ENCODE measurements at places on chromosomes 2 and 18. TPM values are rescaled to one million over a fixed set of nuclear protein-coding genes. Genes with fewer than 3 reads are reported as not detected.

GRCh38 chr18:37179384-37179783 lies 350.5 kb downstream of the KIAA1328 start:
- H3K4me1 ChIP-seq: peaks cover 8% of the 10 kb centered on the region
- no peak overlapping the region for H3K4me3 ChIP-seq
- no peaks in the 10 kb centered on the region for H3K36me3 ChIP-seq
- no peak for DNase-seq

DNA sequence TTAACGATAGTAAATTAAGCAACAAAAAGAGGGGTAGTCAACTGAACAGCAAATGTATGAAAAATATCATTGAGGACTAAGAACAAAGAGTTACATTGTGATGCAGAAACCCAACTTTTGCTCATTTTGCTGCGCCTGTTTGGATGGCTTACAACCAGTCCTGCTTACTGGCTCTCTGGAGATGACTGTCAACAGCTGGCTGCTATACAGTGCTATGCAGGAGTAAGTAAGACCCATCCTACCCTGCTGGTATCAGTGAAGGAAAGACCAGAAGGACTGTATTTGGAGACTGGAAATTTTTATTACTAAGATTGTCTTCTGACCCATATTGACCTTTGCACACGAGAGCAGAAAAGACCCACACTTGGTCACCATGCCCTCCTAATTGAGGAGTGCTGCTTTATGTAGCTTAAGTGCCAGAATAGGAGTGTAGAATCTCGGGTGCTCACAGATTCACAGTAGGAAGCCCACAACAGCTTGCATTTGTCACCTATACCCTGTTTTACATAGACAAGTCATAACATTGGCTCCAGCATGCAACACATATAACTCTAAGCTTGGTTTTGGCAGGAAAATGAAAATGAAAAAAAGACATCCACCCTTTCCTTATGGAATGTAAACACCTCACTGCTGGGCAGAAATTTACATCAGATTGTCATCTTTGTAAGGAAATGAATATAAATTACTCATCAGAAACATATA lies 1915.0 kb upstream of the CELF4 start:
- no peak overlapping the region for H3K27ac ChIP-seq
- H3K4me1 ChIP-seq: no peaks in the 10 kb centered on the region
- no peaks in the 10 kb centered on the region for H3K36me3 ChIP-seq
- no peak overlapping the region for H3K4me3 ChIP-seq

DNA sequence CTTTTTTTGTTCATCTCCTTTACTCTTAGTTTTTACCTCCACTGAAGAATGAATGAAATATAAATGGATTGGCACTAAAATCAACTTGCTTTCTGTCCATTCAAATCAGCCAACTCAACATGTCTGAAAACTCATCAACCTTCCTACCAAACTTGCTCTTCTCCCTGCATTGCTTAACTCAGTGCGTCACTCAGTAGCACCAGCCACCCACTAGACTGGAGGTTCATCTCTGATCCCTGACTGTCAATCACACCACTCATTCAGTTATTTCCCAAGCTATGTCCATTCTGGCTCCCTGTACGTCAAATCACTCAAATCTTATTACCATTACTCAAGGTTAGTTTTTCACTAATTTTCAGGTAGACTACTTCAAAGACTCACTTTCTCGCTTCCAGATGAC lies 75.2 kb upstream of the RBMS1 start:
- no peak overlapping the region for H3K4me3 ChIP-seq
- peaks cover 2% of the 10 kb centered on the region for H3K36me3 ChIP-seq
- DNase-seq: no peak
- no peaks in the 10 kb centered on the region for H3K27me3 ChIP-seq
- H3K4me1 ChIP-seq: peaks cover 8% of the 10 kb centered on the region

GRCh38 chr2:207148020-207148419 lies 17.7 kb downstream of the KLF7 start:
- no peaks in the 10 kb centered on the region for H3K36me3 ChIP-seq
- H3K27ac ChIP-seq: no peak overlapping the region
- H3K4me1 ChIP-seq: peaks cover 13% of the 10 kb centered on the region
- peak; percentile 54 for DNase-seq
- H3K4me3 ChIP-seq: no peak overlapping the region

DNA sequence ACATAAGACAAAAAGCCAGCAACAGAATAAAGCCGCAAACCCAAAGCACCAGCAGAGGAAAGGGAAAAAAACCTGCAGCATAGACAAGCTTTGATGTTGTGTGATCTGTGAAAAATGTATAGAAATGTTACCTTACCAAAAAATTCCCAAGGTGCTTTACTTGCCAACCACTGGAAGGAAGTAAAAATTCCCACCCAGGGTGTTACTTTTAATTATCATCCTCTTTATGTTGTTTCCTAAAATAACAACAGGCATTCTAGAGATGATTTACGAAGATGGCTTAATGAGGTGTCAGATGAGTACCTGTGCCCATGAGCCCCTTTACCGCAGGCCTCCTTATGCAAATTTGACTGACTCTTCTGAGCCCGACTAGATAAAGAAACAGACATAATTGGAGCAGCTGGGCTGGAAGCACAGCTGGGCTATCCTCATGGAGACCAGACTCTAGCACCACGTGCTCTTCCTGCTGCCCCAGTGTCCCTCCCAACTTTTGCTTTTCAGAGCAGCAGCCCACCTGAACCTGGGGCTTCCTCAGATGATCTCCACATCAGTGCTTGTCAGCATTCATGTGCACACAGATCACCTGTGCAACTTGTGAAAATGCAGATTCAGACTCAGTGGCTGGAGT lies 41.5 kb downstream of the SRSF7 start:
- no peaks in the 10 kb centered on the region for H3K27me3 ChIP-seq
- H3K27ac ChIP-seq: no peak overlapping the region
- no peak overlapping the region for H3K4me3 ChIP-seq

DNA sequence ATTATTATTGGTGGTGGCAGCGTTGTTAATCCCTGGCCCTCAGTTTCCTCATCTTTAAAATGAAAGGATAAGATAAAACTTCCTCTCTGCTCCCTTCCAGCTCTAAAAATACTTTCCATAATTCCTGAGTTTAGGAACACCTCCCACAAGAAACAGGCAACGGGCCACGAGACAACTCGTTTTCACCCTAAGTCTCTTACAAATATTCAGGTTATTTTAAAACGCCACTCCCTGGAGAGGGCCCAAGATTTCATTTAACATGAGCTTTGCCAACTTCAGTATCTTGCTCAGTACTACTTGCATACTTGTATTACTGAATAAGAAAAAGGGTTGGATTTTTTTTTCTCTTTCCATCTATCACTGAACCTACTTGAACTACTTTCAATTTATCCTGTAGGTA lies 611.1 kb upstream of the FANCL start:
- H3K27me3 ChIP-seq: peaks cover 81% of the 10 kb centered on the region
- DNase-seq: no peak
- H3K4me3 ChIP-seq: no peak overlapping the region
- H3K36me3 ChIP-seq: no peaks in the 10 kb centered on the region
- no peaks in the 10 kb centered on the region for H3K4me1 ChIP-seq

- H3K4me1 ChIP-seq: peaks cover 54% of the 10 kb centered on the region
- H3K36me3 ChIP-seq: no peaks in the 10 kb centered on the region
- H3K4me3 ChIP-seq: peak overlapping the region; percentile 49
- peak; percentile 89 for DNase-seq
- no peaks in the 10 kb centered on the region for H3K27me3 ChIP-seq
These were observed 120.0 kb upstream of the STK17B start for GRCh38 chr2:196291426-196291825.

DNA sequence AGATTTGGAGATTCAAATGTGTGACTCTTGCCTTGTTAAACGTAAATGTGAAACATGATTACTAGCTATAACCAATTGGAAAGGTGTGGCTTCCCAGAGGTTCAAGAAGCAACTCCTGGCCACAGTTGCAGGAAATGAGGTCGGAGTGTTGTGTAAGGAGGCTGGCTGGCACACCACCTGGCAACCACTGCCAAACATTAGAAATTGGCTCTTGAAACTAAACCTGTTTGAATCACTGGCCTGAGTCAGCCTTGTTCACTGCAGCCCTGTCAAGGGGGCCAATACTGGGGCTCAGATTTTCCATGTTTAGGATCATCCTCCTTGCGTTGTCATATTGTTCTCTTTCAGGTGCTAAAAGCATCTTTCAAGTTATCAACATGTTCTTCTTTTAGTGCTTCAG lies 206.3 kb downstream of the ARL6IP6 start:
- peaks cover 11% of the 10 kb centered on the region for H3K4me1 ChIP-seq
- peak; percentile 66 for DNase-seq
- H3K36me3 ChIP-seq: no peaks in the 10 kb centered on the region
- H3K27ac ChIP-seq: no peak overlapping the region

- H3K27me3 ChIP-seq: no peaks in the 10 kb centered on the region
- H3K4me1 ChIP-seq: no peaks in the 10 kb centered on the region
- no peak overlapping the region for H3K4me3 ChIP-seq
These were observed 8.7 kb upstream of the CCL20 start for GRCh38 chr2:227804975-227805374.

GRCh38 chr2:219104107-219105035 lies 43.6 kb upstream of the IHH start:
- no peak overlapping the region for H3K27ac ChIP-seq
- H3K4me3 ChIP-seq: no peak overlapping the region
- no peaks in the 10 kb centered on the region for H3K27me3 ChIP-seq
- H3K36me3 ChIP-seq: no peaks in the 10 kb centered on the region
- peak; percentile 68 for DNase-seq
- H3K4me1 ChIP-seq: no peaks in the 10 kb centered on the region

DNA sequence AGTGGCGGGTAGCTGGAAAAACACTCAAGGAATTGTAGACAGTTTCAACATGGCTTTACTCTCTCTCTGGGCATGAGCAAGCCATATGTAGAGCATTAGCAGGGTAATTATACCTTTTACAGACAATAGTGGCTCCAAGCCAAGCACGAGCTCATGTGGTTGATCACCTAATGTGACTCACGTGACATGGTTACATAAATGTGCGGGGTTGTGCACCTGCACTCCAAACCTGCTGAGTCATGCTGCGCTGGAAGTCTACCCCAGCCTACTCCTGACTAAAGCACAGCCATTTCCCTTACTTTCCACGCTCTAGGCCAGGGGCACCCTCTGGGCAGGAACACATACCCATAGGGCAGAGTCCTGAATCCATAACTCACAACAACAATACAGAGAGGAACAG lies 232.8 kb downstream of the MBD5 start:
- no peaks in the 10 kb centered on the region for H3K4me1 ChIP-seq
- H3K4me3 ChIP-seq: no peak overlapping the region
- DNase-seq: peak; percentile 50
- peaks cover 14% of the 10 kb centered on the region for H3K36me3 ChIP-seq
- no peak overlapping the region for H3K27ac ChIP-seq

- no peak overlapping the region for H3K4me3 ChIP-seq
- no peaks in the 10 kb centered on the region for H3K27me3 ChIP-seq
- H3K36me3 ChIP-seq: no peaks in the 10 kb centered on the region
- no peak overlapping the region for H3K27ac ChIP-seq
These were observed 16.3 kb upstream of the BOK start for GRCh38 chr2:241542278-241542605.

- H3K27ac ChIP-seq: no peak overlapping the region
- H3K36me3 ChIP-seq: no peaks in the 10 kb centered on the region
- no peak overlapping the region for H3K4me3 ChIP-seq
- H3K4me1 ChIP-seq: no peaks in the 10 kb centered on the region
These were observed 43.1 kb downstream of the RMP24 start for GRCh38 chr18:36015629-36016028.

DNA sequence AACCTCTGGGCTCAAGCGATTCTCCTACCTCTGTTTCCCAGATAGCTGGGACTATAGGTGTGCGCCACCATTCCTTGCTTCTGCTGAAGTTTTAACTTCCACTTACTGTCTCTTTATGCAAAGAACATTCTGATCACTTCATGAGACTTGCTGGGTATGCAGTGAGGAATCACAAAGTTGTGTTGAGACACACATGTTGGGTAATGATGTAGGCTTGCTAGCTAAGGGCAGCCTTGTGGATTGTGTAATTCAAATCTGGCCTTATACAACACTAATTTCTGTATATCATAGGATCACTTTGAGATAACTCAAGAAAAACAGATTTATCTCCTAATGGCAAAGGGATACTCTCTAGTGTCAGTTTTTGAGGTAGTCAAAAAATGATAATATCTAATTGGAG lies 24.2 kb downstream of the XRCC5 start:
- H3K27me3 ChIP-seq: no peaks in the 10 kb centered on the region
- no peak overlapping the region for H3K27ac ChIP-seq
- peaks cover 86% of the 10 kb centered on the region for H3K36me3 ChIP-seq
- no peak for DNase-seq
- no peaks in the 10 kb centered on the region for H3K4me1 ChIP-seq

DNA sequence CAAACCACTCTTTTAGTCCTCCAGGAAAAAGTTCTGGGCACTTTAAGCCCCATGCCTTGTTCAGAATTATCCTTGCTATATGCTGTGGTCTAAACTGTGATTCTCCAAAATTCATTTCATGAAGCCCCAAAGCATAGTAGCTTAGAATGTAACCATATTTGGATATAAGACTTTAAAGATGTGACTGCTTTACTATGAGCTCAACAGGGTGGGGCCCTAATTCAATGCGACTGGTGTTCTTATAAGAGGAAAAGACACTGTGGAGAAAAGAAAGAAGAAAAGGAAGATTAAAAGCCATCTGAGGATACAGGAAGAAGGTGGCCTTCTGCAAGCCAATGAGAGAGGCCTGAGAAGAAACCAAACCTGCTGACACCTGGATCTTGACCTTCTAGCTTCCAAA lies 174.8 kb downstream of the GALNT13 start:
- no peak overlapping the region for H3K4me3 ChIP-seq
- no peak overlapping the region for H3K27ac ChIP-seq
- no peaks in the 10 kb centered on the region for H3K36me3 ChIP-seq
- no peaks in the 10 kb centered on the region for H3K4me1 ChIP-seq

GRCh38 chr2:37168217-37168981 lies 11.6 kb upstream of the EIF2AK2 start:
- no peak overlapping the region for H3K27ac ChIP-seq
- peaks cover 5% of the 10 kb centered on the region for H3K4me1 ChIP-seq
- peak; percentile 66 for DNase-seq
- 0 out of 2 replicates have a peak, but pooled peaks cover 3% of the 10 kb centered on the region for H3K36me3 ChIP-seq

DNA sequence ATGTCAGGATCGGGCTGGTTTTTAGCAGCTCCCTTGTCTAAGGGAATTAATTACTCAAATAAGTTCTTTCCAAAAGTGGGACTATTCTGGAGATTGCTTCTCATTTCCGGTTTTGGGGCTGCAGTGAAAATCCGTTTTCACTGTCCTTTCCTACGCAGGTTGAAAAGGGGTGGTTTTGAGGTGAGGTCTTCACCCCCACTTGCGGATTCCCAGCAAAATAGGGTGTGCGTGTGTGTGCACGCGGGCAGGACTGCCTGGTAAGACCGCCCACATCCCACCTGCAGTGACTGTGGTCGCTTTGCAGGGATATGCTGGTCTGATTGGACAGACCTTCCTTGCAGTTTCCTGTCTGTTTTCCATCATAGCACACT lies 472 bp upstream of the PLEKHM3 start:
- no peak for DNase-seq
- peak overlapping the region; percentile 91 for H3K4me3 ChIP-seq
- no peak overlapping the region for H3K27ac ChIP-seq
- H3K27me3 ChIP-seq: no peaks in the 10 kb centered on the region
- no peaks in the 10 kb centered on the region for H3K36me3 ChIP-seq

LCLAT1 gene
- 22.0 TPM for total RNA-seq

RNF125 gene
- total RNA-seq: 1.1 TPM

CRACDL gene
- 0.40 TPM for total RNA-seq

NT5DC4 gene
- not detected for total RNA-seq

SERPINB7 gene
- 71.9 TPM for total RNA-seq

LOXHD1 gene
- not detected for total RNA-seq

HOXD12 gene
- total RNA-seq: not detected

WDPCP gene
- 4.0 TPM for total RNA-seq

ANKRD29 gene
- 31.0 TPM for total RNA-seq

CDK5R2 gene
- 0.35 TPM for total RNA-seq

SIX2 gene
- 27.9 TPM for total RNA-seq

Measured in PC-3 (cell line).